ENCODE measurements at places on chromosomes 5 and 9.

DNA sequence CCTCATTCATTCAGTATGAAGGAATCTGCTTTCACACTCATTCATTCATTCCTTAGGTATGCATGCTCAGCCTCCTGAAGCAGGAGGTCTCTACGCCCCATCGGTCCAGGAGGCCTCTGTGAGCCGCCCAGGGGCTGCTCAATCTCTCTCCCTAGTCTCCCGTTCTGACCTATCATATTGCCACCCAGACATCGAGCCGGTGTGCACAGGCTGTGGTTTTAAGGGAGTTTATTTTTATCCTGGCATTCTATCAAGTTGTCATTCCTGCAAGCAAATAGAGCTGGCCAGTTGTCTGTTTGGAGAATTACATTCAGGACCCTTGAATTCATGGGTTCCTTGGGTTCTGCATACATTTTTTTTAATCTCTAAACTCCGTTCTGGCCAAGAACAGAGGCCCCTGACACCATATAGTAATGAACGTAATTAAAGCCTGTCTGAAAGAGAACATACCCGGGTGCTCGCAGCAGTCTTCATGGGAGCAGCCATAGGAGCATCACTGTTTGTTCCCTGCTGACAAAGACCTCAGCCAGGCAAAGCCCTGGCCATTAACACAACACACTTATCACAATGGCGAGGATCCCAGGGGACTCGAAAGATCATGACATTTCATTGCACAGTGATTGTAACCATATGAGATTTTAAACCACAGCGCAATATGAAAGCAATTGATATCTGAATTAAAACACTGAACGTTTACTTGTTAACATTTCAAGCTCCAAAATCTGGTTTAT lies 80.9 kb downstream of the ADAMTS16 start:
- DNase-seq: no peak

- DNase-seq: no peak
Measured at GRCh38 chr5:31850981-31851689, 212.2 kb downstream of the PDZD2 start.

DNA sequence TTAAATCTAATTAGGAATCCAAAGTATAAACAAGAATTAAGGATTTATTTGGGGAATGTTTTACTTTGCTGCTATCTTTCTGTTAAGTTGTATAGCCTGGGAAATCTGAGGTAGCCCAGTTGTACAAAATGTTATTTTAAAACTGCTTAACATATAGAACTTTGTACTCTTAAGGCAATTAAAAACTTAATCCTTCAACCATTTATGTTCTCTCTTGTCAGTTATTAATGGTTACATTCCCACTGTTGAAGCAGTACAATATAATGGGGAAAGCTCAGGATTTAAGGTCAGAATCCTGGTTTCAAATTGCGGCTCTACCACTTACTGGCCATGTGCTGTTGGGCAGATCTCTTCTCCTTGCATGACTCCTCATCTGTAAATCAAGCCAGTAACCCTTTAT lies 32.7 kb downstream of the FBXO38 start:
- no peak for DNase-seq

GRCh38 chr5:137939331-137939730 lies 50.1 kb downstream of the PKD2L2 start:
- no peak for DNase-seq

DNA sequence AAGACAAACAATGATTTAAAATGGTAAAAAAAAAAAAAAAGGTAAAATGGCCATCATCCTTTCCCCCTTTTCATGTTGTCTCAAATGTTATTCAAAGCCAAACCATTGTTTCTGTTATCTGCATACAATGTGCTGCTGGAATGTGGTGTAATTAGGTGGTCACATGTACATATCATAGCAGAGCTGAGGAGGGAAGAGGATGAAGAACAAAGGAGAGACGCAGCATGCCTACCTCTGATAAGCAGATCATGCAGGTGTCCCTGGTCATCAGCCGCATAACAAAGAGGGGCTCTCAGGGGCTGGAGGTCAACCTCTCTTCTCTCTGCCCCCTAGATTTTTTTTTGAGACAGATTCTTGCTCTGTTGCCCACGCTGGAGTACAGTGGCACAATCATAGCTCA lies 141.0 kb downstream of the CARTPT start:
- DNase-seq: no peak

DNA sequence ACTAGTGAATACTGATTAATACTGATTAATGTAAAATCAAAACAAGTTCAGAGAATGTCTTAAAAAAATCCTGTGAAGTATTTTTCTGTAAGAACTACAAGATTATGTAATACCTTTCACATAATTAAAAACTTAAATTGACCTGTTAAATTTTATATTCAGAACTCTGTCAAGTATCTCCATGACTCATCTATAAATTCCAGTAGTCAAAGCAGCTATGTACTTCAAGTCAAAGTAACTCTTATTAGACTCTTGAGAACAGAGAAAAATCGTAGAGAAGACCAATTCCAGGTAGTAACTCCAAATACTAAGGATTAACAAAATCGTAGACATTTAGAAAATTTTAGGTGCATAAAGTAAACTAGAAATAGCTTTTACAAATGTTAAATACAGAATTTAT lies 77.1 kb downstream of the HOMER1 start:
- no peak for DNase-seq

DNA sequence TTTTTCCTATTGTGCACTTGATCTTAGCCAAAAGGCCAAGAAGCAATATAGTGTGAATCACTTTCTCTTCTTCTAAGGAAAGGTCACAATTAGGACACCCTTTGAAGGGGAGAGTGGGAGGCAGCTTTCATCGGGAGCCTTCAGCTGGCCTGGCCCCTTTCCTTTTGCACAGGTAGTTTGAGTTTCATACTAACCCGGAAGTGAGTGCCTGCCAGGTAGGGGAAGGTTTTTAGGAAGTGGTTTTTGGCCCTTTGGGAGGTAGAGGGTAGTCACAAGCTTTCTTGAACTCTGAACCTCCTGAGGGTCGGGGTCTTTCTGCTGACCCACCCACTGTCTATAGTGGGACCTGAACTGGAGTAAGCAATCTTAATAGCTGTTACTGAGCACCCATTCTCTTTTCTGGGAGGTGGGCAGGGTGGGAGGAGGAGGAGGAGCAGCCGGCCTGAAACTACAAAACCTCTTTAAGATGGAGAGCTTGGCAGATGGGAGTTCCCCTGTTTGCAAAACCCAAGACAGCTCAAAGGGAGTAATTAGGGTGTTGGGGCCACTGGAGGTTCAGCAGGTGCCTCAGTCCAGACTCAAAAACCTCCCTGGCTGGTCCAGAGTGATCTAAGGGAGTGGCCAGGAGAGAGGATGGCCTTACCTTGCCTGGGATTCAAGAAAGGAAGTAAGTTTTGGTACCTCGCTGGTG lies 6.0 kb downstream of the LARP1 start:
- DNase-seq: no peak

DNA sequence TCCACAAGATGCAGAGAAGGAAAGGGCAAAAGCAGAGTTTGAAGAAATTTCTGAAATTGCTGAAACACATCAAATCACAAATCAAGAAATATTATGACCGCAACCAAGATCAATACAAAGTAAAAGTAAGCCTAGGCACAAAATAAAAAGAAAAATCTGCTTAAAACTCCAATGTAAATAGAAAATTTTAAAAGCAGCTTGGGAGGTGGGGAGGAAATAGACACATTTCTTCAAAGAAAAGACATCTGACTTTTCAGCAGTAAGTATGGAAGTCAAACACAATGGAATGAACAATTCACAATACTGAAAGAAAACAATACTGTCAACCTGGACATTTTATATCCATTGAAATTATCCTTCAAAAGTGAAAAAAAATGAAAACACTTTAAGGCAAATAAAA lies 55.1 kb downstream of the HTR4 start:
- DNase-seq: no peak

DNA sequence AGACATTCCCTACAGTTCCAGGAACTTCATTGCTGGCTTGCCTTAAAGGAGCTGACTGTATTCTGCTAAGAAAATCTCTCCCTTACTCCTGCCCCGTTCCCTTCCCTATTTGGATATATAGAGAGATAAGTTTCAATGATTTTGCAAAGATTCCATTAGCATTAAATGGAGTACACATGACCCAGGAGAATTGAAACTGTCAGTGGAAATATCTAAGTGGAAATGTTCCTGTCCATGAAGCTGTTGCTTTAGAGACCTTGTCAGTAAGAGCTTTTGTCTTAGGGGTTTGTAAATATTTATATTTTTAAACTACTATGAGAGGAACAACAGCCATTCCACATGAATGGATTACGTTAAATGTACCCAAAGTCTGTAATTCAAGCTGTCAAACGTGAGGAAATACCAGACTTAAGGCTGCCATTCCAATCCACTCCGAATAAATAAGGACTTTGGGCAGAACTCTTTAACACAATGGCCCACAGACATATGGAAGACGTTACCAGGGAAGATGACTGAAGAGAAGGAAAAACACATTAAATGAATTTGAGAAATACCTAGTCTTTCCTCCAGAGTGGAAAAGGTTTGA lies 387.1 kb upstream of the PAPPA start:
- no peak for DNase-seq

DNA sequence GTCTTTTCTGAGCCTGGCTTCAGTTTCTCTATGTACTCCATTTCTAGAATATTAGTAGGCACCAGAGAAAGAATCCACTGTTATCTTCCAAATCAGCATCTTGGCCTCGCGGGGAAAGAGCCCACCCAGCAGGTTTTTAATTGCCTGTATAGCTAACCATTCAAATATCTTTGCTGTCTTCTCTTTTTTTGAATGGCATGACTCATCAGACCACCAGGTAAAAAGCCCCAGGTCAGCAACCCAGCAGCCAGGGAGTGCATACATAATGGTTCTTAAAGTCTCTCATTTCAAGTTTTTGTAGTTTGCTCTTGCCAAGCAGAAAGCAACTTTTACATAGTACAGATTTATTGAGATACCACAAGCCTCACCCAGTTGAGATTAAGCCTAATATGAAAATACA lies 50.7 kb downstream of the TMEM167A start:
- DNase-seq: no peak

DNA sequence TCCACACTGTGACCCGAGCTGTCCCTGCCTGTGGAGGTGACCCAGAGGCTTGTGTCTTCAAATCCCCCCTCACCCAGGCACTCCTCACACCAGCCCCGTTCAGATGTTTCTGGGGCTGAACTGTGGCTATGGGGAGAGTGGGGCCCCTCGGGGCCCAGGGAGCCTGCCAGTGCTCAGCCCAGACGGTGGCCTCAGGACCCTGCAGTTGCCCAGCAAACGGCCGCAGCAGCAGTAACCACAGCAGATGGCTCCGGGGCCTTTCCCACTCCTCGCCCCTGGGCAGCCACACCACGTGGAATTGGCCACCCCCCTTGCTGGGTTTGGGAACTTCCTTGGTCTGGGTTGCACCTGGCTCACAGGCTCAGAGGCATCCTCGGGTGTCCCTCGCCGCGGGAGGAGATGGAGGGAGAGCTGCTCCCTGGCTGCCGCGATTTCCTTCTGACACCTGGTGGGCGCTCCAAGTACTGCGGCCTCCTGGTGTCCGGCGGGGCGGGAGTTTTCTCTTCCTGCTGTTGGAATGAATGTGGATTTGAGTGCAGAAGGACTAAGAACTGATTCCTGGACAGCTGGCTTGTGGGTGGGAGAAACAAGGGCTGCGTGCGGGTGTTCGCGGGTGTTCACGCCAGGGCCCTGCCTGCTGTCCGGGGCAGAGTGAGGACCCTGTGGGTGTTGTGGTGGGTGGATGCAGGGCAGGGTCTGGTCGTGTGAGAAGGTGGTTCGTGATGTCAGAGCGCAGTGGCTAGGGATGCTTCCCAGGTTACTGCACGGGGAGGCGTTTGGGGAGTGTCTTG lies 97.5 kb downstream of the COL5A1 start:
- DNase-seq: no peak
